ENCODE measurements at places on chromosomes 4 and X. TPM values are rescaled to one million over a fixed set of nuclear protein-coding genes. Genes with fewer than 3 reads are reported as not detected.

- no peak for DNase-seq
Measured at GRCh38 chrX:50492720-50493119, 22.1 kb upstream of the DGKK start.

The BCAP31 gene
- 68.4 TPM for polyA plus RNA-seq

- DNase-seq = no peak
Measured at GRCh38 chrX:104376937-104377336, 122.2 kb upstream of the ESX1 start.

- no peak for DNase-seq
Measured at GRCh38 chr4:112270640-112271421, 14.9 kb downstream of the TIFA start.

Measured in small intestine (tissue), 16 donors.